ENCODE measurements at places on chromosomes 12 and 14. TPM values are rescaled to one million over a fixed set of nuclear protein-coding genes. Genes with fewer than 3 reads are reported as not detected.

- DNase-seq: no peak
These were observed 71.1 kb upstream of the CCND2 start for GRCh38 chr12:4202487-4202886.

- no peak for DNase-seq
These were observed 1.9 kb upstream of the PPP1R13B start for GRCh38 chr14:103849151-103849886.

DNA sequence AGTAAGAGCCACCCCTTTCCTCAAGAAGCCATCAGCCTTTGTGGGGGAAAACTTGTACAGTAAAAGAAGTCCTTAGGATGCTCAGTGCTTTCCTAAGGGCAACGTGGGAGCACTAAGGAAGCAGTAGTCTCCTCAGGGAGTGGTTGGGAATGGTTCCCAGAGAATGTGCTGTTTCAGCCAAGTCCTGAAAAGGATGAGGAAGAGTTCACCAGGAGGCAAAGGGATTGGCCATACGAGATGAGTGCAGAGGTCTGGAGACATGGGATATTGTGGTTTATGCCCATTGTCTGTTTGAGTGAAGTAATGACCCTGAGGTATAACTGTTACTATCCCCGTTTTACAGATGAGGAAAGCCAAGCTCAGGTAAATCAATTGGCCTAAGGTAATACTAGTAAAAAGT is 86.0 kb upstream of the ATF1 start:
- DNase-seq: no peak

DNA sequence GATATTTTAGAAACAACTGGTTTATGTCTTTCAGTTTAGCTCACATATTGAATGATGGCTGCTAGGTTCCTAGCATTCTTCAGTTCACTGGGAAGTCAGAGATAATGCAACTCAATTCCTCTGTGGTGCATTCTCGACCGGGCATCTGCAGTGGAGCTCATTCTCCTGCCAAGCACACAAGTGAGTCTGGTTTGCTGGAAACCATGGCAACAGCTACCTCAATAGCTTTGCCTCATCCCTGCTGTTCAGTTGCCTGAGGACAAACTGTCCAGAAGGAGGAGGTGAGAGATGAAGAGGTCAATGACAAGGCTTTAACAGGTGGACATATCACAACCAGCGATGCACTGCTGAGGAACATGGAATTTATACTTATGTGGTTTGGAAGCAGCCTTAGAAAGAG is 816.9 kb downstream of the AACS start:
- no peak for DNase-seq

DNA sequence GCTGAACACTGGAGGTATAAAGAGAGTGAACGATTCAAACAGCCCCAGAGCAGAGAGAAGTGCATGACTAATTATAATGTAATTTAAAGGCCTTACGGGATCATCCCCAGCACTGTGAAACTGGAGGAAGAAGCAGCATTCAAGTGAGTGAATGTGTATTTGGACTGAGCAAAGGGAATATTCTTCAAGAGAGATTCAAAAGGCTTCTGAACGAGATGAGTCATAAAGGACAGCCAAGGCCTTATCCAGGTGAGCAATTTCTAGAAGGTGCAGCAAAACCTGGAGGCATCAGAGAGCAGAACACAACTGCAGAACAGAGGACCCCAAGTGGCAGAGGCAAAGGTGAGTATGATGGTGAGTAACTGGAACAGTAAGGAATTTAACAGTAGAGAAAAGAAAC is 127.2 kb downstream of the BCAT1 start:
- DNase-seq: no peak

DNA sequence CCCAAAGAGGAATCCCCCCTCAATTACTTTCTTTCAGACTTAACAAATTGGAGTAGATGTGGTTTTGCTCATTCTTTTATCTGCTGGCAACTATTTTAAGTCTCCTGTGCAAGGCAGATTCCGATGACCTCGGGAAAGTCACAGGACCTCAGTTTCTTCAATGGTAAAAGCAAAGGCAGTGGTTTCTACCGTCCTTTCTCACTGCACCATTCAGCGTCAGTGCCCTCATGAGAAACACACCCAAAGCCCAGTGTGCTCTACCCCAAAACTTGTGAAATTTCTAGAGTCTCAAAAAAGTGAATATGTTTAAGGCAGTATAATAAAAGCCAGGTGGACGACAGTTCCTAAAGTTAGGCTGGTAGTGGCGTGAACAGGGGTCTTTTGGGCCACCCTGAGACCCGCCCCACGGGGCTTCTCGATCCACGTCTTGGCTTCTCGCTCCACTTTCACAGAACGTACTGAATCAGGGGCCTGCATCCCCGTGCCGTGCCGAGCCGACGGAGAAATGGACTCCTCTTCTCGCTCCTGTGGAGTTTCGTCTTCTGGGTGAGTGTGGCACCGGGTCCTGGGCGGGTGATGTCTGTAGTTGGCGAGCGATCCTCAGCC is 1.3 kb upstream of the ARHGAP5 start:
- DNase-seq: peak; percentile 58

DNA sequence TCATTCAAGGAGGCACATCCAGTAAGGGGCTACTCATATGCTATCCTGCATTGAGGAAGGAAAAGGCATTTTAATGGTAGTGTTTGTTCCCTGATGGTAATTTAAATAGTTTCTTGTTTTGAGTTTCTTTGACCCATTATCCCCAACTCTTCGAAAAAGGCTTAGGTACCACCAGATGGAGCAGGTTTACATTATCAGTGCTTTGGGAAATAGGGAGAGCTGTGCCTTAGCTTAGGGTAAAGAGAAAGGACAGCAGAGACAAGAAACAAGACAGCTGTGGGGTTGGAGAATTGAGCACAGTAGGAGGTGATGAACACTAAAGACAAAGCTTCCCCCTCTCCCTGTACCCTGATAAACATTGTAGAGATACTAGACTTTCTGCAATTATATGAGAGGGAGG is 29.1 kb upstream of the HELB start:
- DNase-seq: no peak

- peak; percentile 39 for DNase-seq
These were observed 8.7 kb upstream of the JDP2 start for GRCh38 chr14:75418850-75419768.

DNA sequence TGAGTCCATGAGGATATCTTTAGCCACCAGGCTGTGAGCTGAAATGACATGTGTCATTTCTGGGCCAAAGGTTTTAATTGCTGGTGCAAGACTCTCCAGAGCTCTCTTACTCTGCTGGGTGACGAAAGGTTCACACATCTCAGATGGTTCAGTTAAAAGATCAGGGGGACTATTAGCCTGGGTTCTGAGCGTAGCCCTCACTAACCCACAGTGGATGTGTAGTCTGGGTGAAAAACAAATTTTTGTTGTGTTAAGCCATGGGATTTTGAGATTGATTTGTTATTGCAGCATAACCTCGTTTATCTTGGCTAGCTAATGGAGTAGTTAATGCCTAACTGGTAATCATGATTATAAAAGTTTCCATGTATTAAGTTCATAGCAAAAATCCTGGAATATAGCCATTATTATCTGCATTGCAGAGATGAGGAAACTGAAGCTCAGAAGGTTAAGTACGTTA is 251.5 kb downstream of the RMST start:
- no peak for DNase-seq

GRCh38 chr14:63902375-63902976 is 49.7 kb downstream of the SYNE2 start:
- no peak for DNase-seq

GRCh38 chr14:77903937-77904617 is 104.2 kb downstream of the ADCK1 start:
- DNase-seq: no peak

GRCh38 chr14:71243697-71244096 is 336.4 kb downstream of the PCNX1 start:
- DNase-seq: no peak

- no peak for DNase-seq
These were observed 34.7 kb upstream of the RTRAF start for GRCh38 chr14:51954657-51955056.

GRCh38 chr12:111992464-111992863 is 20.5 kb downstream of the TMEM116 start:
- no peak for DNase-seq

- no peak for DNase-seq
These were observed 70.5 kb downstream of the ANKS1B start for GRCh38 chr12:99914206-99914605.

DNA sequence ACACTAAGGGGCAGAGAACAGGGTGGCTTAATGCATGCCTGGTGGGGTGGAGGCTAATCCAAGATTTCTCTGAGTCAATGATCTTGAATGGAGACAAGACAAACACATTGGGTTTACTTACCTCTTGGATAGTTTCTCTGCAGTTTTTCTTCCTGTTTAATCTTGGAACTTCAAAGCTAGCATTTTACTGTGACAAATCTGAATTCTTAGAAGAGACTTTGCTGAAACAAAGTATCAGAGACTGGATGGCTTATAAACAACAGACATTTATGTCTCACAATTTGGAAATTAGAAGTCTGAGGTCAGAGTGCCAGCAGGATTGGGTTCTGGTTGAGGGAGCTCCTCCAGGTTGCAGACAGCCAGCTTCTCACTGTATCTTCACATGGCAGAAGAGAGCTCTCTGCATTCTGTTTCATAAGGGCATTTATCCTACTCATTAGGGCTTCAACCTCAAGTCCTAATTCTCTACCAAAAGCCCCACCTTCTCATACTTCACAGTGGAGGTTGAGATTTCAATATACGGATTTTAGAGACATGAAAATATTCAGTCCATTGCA is 921.8 kb downstream of the VRK1 start:
- no peak for DNase-seq

DNA sequence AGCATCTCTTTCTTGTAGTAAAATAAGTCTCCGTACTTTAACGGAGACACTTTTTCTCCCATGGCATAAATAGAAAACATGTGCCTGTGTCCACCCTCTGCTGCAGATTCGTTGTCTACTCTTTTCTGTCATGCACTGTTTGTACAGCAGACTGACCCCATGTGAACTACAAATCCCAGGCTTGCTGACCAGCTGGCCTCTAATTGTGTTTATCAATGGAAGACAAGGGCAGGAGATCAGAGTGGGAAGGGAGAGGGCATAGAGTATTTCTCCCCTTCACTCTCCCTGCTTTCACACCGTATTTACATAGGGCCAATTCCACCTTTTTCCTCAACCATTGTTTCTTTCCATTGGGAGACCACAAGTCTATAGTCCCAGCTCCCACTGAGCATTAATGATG is 31.0 kb upstream of the TMTC2 start:
- no peak for DNase-seq

- DNase-seq: no peak
These were observed 199.6 kb upstream of the OTX2 start for GRCh38 chr14:57009585-57010515.

DNA sequence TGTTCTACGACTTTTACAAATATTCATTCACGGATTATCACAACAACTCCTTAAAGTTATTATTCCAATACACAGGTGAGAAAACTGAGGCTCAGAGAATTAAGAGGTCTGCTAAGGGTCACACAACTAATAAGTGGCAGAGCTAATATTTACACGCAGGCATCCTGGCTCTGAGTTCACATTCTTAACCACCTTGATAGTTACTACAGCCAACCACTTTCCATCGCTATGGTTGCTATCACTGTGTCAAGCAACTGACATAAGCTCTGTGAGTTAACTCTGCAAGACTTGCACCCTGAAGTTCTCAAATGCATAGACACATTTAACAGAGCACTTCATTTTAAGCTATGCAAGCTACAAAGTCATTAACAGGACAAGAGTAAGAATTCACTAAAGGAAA is 3.7 kb downstream of the GLT8D2 start:
- no peak for DNase-seq

GRCh38 chr14:64035143-64035542 is 182.3 kb downstream of the SYNE2 start:
- no peak for DNase-seq

DNA sequence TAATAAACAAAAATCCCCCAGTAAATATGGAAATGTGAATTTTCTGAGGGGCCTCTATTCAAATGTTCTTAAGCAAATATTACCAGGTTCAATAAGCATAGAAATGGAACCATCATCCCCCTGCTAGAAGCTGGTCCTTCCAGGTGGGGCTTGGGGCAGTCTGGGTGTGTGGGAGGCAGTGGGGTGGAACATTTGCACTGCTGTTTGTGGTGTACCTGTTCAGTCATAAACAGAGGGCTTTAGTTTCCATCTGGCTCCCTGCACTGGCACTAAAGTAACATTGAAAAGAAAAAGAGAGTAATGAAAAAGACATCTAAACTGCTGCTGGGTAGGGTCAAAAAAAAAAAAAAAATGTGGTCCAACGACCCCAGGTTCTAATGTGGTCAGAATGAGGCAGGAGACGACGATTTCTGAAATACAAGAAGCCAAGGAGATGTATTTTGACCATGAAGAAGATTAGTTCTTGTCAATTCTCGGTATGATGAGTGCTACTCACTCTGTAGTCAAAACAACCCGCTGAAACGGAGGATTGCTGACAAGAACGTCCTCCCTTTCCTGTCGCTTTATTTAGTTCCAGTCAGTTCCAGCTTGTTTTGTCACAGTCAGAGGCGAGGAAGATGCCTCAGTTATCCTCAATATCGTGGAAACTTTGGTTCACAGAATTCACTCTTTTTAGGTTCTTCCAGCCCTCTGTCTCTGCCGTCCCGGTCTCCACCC is 44.2 kb upstream of the MANSC4 start:
- no peak for DNase-seq

- peak; percentile 7 for DNase-seq
These were observed 557 bp downstream of the COPS7A start for GRCh38 chr12:6724409-6724797.

GRCh38 chr14:104001003-104001402 is 58.7 kb upstream of the RD3L start:
- DNase-seq: no peak

GRCh38 chr14:76996563-76997146 is 31.9 kb downstream of the IRF2BPL start:
- DNase-seq: no peak

SOCS4 gene
- total RNA-seq: 8.2 TPM

OASL gene
- total RNA-seq: 0.14 TPM

DBX2 gene
- total RNA-seq: 2.7 TPM

NID2 gene
- total RNA-seq: 6.9 TPM

KRT2 gene
- total RNA-seq: 5.1 TPM

KLRC3 gene
- not detected for total RNA-seq

NTF3 gene
- total RNA-seq: 1.0 TPM

CIROP gene
- not detected for total RNA-seq

ARHGAP9 gene
- total RNA-seq: 3.5 TPM

SLC6A12 gene
- total RNA-seq: 1.9 TPM

TPH2 gene
- not detected for total RNA-seq

ADAM21 gene
- total RNA-seq: 0.91 TPM

ACVR1B gene
- 43.3 TPM for total RNA-seq

CLEC4D gene
- not detected for total RNA-seq

TMTC3 gene
- total RNA-seq: 23.6 TPM

TMEM30B gene
- total RNA-seq: 57.1 TPM

TAS2R9 gene
- total RNA-seq: not detected

EGLN3 gene
- total RNA-seq: 6.8 TPM

Measured in prostate gland (tissue), 2 donors.